ENCODE measurements at places on chromosomes 1 and 21.

GRCh38 chr1:66480162-66480561 lies 53.8 kb upstream of the SGIP1 start:
- DNase-seq: no peak

DNA sequence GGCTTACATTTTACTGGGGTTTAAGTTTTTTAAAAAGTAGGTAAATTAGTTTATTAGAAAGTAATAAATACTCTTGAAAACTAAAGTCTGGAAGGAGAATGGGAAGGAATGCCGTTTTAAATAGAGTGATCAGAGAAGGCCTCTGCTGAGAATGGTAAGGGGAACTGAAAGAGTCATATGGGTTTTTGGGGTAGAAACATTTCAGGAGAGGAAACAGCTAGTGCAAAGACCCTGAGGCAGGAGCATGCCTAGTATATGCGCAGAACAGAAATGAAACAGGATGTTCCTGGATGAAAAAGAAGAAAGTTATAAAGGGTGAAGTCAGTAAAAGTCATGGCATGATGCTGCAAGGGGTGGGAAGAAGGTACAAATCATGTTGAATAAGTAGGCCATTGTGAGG lies 38.9 kb downstream of the ZC3H11B start:
- no peak for DNase-seq

GRCh38 chr1:41689139-41689538 lies 204.7 kb upstream of the EDN2 start:
- DNase-seq: no peak

GRCh38 chr1:236150311-236150955 lies 8.1 kb downstream of the GPR137B start:
- no peak for DNase-seq

GRCh38 chr1:60847391-60847790 lies 235.0 kb upstream of the NFIA start:
- no peak for DNase-seq

- DNase-seq: no peak
Observed at GRCh38 chr1:98086796-98087441, 166.1 kb upstream of the DPYD start.

GRCh38 chr1:223243441-223244050 lies 100.5 kb upstream of the TLR5 start:
- no peak for DNase-seq

DNA sequence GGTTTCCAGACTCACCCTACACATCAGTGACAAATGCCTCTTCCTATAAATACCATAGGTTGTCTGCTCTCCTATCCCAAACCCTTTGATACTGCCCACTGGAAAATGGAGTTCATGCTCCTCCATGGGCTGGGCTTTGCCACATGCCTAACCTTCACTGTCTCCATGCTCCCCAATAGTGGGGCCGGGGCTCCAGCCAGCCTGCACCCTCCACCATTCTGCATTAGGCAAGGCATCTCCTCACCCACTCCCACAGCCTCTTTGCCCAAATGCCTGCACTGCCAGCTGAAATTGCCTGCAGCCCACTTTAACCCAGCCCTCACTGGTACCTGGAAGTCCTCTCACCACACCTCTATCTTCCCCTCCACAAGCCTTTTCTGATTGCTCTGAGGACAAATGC lies 18.2 kb upstream of the MPZL1 start:
- no peak for DNase-seq

DNA sequence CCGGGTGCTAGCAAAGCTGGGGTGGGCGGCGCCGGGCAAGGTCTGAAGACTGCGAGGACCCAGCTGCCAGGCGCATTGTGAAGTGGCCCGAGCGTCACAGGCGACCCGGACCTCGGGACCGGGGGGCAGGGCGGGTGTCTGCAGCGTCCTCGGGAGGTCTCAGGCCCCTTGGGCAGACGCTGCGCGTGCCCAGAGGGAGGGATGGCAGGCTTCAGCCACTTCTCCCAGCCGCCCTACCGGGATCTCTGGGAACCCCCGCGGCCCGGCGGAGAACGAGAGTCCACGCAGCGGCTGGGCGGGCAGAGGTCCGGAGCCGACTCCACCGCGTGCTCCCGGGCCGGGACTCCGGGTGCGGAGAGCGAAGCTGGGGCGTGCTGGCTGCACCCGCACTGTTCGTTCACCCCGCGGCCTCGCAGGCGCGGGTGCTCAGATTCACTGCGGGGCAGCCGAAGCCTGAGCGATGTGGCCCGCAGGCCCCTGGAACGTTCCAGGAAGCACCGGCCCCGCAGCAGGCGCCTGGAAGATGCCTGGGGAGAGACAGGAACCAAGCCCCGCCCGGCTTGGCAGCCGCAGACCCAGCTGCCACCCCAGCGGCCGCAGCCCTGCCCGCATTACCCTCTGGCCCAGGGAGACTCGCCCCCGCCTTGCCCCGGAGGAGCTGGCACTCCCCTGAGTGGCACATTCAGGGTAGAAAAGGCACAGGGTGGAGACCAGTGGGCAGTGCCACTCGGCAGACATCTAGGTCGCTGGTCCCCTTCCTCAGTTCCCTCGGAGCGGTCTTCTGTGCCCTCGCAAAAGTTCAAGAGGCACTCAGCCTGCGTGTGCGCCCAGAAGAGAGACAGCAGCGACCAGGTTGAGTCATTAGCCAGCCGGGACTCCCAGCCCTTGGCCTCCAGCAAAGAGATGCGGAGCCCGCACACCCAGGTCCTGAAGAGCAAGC lies at the start of gene CCDC185:
Gene CCDC185 (plus strand): TSS at position 141 of the 940 bp plus-strand sequence. CDS start 61 bp downstream, at position 202.
- DNase-seq: no peak

GRCh38 chr1:245621589-245621988 lies 466.8 kb downstream of the KIF26B start:
- DNase-seq: no peak

DNA sequence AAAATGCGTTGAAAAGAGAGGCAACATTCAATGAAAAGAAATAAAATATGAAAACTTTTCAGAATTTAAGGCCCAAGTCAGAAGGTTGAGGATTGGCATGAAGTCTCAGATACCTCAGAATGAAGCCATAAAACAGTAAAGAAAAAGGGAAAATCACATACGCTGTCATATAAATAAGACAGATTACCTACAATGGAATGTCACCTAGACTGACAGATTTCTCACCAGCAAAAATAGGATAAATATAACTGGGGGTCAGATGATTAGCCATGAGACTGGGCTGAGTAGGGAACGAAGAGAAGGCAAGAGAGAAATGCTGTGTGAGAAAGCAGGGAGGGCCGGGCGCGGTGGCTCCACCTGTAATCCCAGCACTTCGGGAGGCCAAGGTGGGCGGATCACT lies 51.6 kb upstream of the DESI2 start:
- DNase-seq: no peak

DNA sequence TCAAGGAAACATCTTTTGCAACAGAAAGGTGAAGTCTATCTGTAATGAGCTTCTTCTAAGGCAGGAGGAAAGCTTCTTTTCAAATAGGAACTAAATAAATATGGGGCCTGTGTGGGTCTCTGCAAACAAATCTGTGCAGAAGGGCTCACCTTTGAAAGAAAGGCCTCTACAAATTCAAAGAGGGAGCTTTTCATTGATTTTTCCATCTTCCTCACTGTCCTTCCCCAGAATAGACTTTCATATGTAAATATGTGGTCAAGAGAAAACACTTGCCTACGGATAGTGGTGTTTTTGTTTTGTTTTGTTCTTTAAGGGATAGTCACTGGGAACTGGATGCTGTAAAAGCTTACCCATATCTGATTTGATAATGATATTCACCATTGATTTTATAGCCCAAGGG lies 223.4 kb downstream of the DSCAM start:
- no peak for DNase-seq

GRCh38 chr1:232621050-232621449 lies 8.9 kb downstream of the SIPA1L2 start:
- no peak for DNase-seq

DNA sequence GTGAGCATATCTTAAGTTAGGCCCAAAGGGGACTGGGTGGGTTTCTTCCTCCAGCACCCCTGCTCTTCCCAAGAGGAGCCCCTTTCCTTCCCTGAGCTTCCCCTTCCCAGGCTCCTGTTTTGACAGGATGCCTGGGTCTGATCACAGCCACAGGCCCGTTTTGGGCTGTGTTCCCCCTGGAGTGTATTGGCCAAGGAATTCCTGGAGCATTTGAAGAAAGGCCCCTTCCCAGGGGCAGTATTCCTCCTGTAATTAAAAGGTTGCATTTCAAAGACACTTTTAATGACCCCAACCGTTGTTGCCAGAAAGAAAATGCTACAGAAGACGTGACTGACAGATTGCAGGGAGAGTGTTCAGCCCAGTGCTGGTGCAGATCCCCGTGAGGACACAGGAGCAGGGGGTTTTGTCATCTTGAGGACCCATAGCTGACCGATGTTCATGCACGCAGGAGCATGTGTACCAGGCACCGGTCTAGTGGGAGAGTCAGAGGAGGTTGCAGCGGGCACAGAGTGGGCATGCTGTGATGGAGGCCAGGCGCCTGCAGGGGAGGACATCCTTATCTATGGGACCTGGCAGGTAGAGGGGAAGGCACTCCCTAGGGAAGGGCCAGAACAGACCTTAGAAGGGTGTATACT lies 19.3 kb upstream of the LBR start:
- no peak for DNase-seq

GRCh38 chr1:32736812-32737791 lies 34.5 kb upstream of the SYNC start:
- no peak for DNase-seq

- DNase-seq: no peak
Observed at GRCh38 chr1:100441651-100442050, 89.3 kb downstream of the CDC14A start.

DNA sequence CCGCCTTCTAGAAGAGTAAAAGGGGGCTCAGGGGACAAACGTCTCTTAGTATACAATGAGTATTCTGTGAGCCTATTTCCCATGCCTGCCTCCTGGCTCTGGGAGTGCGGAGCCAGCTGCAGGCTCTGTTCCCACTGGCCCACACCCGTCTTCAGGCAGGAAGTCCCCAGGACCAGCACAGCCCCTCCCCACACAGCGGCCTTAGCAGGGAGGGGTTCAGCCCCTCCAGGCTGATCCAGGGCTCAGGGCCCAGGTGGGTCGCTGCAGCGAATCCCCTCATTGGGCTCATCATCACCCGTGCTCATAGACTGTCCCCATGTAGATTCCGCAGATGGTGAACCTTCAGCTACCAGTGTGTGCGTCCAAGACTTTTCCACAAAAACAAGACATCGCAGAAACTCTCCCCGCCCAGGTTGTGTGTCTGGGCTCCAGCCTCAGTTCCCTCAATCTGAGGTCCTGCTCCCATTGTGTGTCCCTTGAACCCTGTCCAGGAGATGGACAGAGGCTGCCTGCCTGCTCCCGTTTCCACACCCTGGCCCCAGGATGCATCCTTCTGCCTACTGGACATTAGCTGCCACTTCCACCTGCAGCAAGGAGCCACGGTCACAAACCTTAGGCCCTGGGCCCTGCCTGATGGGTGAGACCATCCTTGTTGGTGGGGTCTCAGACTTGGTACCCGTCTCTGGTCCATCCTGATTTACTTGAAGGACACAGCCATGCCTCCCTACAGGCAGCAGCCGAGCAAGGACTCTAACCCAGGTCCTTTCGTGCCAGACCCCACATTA lies 39.4 kb downstream of the NENF start:
- no peak for DNase-seq

DNA sequence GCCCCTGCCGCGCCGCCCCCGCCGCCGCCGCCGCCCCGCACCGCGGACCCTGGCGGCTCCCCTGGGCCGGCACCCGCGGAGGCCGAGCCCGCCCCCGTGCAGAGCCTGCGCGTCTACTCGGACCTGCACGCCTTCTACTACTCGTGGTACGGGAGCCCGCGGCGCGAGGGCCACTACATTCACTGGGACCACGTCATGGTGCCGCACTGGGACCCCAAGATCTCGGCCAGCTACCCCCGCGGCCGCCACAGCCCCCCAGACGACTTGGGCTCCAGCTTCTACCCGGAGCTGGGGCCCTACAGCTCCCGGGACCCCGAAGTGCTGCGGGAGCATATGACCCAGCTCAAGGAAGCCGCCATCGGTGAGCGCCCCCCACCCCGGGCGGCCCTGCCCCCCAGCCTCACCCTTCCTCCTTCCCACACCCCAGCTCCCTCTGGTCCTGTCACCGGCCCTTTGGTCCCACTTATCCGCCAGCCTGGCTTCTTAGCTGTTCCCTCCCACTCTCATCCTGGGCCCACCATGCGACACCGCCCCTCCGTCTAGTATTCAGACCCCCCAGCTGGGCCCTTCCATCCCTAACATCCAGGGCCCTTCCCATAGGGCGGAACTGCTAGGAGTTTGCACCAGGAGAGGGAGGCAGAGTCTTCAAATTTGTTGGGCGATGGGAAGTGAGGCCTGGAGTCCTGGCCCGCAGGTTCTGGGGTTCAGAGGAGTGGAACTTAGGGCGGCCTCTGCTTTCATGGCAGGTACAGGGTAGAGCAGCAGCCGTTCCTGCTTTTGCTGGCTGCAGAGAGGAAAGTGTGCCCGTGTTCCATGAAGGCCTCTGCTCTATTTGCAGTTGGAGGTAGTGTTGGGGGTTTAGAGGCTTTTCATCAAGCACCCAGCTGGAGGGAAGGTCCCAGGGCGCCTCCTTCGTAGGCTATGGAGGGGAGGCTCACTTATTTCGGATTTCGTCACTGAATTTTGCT lies 1.0 kb downstream of the MANEAL start:
- DNase-seq: no peak

GRCh38 chr1:3348196-3348865 lies 106.1 kb upstream of the ARHGEF16 start:
- DNase-seq: no peak

DNA sequence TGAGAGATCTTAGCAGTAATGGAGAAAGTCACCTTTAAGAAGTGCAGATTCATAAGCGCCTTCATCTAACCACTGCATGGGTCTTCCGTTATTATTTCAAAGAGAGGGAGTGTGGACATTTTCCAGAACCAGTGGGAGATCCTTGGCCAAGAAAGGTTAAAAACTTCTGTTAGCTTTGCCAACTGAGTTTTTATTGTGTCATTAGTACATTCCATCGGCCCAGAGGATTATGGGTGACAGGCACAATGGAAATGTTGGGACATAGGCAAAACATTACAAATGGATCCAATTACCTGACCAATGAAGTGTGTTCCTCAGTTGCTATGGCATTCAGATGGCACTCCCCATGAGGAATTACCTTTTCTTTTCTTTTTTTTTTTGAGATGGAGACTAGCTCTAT lies 115.5 kb downstream of the PPIAL4G start:
- DNase-seq: no peak

GRCh38 chr1:42479621-42480020 lies 16.5 kb downstream of the CCDC30 start:
- no peak for DNase-seq

DNA sequence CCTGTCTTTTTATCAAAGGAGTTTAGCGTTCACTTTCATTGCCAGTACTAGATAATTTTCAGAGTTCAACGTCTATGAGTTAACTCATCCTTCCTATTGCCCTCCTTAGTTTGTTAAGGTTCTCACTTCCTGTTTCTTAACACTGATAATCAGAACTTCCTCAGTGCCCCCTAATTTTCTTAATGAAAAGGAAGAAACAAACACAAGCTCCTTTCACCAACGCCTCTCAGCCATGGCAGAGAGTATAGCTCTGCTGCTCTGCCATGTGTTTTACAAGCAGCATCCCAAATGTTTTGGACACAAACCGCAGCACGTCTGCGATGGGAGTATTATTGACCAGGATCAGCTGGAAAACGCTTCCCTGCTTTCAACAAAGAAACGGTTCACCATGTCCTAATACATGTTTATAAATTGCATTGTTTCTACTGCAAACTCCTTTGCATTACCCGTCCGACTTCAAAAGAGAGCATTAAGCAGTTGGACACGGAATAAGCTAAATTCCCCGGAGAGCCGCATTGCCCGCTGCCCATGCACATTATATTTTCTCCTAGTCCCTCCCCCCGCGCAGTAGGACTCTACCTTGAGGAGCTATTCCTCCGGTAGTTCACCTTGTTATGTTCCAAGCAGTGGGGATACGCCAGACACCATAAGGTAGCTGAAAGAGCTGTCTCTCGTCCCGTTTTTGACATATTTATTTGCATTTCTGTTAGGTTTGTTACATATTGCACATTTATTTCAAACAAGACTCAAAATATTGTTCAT lies 561 bp downstream of the OLFM3 start:
- no peak for DNase-seq

Data from activated T-helper 1 cell treated with anti-CD3 and anti-CD28 coated beads, Interleukin-12 subunit alpha, Interleukin-12 subunit beta, Interleukin-2, Interleukin-4 antibody, amounts not matched to agents 30 ng/mL and 10 ng/mL and 1 ng/mL, durations not matched to agents 14 hours and 24 hours and 36 hours (primary cell).